CD4-positive, alpha-beta T cell treated with Interleukin-15 for 4 hours (primary cell): ENCODE measurements at places on chromosomes 4 and X.

DNA sequence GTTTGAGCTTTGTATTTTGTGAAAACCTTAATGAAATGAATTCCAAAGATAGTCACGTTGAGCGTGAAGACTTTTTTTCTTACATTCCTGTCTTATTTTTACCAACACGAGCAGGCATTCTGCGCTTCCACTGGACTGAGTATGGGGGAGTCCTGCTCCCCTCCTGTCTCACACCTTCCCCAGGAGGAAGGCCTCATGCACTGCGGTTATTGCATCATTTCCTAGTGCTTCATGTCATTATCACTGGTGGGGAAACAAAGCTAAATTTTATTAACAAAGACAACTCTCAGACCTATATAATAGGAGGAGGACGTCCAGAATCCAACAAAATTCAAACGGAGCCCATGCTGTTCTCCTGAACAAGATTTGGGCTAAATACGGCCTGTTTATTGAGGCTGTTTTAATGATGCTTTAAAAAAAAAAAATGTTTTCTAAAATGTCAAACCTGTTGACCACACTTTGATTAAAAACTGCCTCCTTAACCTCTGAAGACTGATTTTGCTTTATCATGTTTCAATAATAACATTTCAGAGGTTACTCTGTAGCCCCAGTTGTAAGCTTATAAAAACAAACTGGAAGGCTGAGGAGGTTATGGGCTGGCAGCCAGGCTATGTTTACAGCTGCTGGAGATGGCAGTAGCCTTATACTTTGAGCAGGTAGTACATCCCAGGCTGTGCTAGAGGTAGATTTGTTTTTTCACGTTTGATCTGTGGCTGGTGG is 118.0 kb downstream of the SOWAHB start:
- no peak for DNase-seq

- no peak for DNase-seq
Observed at GRCh38 chr4:23900636-23901035, 10.8 kb upstream of the PPARGC1A start.

- DNase-seq, result peak; percentile 62
Observed at GRCh38 chrX:153875391-153876111, 10.4 kb downstream of the L1CAM start.

DNA sequence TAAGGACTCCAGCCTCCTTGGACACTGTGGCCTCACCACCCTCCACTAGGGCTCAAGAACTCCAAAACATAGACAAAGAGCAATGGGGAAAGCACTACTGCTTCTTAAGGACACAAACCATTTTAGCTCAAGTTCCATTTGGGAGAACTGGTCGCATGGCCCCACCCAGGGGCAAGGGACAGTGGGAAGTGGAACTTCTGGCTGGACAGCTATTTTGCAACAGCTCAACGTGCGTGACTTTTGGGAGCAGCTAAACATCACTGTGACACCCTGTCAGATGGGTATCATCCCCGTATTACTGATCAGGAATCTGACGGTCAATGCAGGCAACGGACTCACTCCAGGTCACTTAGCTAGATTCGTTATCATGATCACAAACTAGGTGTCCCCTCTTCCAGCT is 9.0 kb upstream of the GLOD5 start:
- DNase-seq, result no peak

- no peak for DNase-seq
Observed at GRCh38 chrX:49178537-49178936, 6.8 kb downstream of the PLP2 start.

DNA sequence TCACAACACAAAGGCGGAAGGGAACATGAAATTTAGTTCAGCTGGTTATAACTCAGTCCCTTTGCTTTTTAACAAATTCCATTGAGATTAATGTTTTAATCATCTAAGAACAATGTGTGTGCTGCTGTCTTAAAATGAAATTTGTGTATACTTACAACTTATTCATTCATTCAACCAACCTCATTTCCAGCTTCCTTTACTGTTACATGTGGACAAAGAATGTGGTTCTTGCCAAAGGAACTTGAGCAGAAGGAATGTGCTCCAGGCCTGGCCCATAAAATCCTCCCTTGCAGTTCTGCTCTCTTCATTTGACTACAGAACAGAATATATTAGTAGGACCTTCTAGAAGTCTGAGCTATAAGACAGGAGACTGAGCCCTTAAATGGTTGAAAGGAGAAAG is 176.8 kb upstream of the GLRA2 start:
- DNase-seq, result no peak

DNA sequence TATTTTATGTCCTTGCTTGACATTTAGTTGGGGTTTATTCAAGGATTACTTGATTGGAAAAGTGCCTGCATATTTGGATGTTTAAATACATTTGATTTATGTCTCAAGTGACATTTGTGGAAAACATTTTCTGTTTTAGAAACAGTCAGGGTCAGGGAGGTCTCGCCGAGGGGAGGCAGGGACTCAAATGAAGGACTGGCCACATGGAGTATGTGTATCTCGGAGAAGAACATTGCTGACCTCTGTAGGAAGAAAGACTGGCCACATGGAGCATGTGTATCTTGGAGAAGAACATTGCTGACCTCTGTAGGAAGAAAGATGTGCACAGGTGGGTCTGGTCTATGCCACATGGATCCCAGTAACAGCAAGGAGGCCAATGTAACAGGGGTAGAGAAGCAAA is 233.6 kb downstream of the TRIML1 start:
- DNase-seq, result no peak

DNA sequence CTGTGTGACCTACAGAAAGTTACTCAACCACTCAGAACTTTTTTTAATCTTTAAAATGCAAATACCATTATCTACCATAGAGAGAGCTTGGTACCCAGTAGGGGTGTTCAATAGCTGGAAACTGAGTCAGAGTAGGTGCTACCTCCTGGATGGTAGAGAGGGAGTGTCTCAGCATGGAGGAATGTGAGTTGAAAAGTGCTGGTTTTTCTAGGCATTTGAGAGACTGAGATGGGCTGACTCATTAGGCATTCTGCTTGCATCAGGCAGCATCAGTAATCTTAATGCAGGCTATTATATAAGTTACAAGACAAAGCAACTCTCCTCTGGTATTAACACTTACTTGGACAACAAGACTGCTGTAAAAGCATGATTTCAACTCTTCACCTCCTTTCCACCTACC is 70.9 kb upstream of the ARHGEF9 start:
- no peak for DNase-seq

GRCh38 chr4:183443655-183444213 is 702 bp upstream of the CDKN2AIP start:
- peak; percentile 33 for DNase-seq

DNA sequence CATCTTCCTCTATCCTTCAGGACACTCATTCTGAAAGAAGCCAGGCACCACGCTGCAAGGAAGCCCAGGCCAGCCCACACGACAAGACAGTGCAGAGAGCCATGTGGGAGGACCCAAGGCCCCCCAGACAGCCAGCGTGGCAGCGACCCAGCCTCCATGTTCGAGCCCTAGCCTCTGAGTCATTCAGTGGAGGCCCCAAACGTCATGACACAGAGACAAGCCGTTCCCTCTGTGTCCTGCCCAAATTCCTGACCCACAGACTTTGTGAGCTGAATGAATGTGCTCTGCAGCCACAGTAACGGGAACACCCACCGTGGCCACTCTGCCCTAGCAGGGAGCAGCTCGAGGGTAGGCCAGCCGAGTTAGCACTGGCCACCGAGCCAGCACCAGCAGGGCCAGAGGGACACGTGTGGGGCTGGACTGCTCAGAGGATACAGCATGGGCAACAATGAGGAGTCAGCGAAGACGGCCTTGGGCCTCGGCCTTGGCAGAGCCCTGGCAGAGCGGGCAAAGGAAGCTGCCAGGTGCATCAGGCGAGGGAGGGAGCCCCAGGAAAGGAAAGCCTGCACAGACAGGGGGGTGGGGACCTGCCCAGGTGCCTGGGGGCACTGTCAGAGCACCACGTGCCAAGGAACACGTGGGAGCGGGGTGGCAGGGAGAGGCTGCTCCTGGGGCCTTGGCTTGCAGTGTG is 8.6 kb downstream of the BLOC1S4 start:
- no peak for DNase-seq

- DNase-seq, result no peak
Observed at GRCh38 chrX:10787264-10787663, 166.9 kb upstream of the MID1 start.

DNA sequence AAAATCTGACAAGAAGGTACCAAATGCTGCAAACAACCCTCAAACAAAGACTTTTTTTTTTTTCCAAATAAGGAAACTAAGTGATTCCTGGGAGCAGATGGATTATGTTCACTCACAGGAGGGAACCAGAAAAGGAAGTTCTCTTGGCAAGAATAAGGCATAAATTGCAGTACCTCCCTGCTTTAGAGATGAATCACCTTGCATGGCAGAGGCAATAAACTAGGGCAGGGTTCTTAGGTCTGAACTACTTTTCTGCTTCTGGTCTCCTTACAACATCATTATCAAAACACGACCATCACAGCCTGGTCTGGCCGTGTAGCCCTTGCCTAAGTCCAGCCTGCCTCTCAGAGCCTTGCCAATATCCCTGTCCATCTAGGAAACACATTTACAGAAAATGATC is 6.3 kb downstream of the TMEM31 start:
- DNase-seq, result no peak
